ENCODE measurements at places on chromosomes 3 and 15. TPM values are rescaled to one million over a fixed set of nuclear protein-coding genes. Genes with fewer than 3 reads are reported as not detected.

DNA sequence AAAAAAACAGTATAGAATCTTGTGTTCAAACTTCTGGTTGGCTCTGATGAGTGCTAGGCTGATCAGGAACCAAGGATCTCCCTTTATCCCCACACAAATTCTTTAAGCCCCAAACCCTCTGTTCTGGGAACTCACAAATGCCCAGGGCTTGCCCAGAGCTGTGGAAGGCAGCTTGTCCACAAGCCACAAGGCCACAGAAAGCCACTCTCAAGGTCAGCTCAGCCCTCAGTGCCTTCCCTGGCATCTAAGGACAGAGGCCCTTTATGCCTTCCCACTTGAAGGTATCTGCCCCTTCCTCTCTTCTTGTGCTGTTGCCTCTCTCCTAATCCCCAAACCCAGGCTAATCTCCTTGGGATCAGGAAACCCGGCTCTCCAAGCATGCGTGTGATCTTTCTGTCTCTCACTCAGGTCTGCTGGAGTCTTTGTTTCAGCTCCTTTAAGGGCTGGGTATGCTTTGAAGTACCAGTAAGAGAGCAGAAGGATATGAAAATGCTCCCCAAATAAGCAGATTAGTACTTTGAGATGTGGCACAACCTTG, 145.0 kb upstream of the TRIM42 start:
- DNase-seq, result no peak

- DNase-seq, result no peak
Observed at GRCh38 chr3:100081986-100082692, 32.2 kb downstream of the FILIP1L start.

GRCh38 chr3:172391592-172392302, 56.5 kb downstream of the GHSR start:
- no peak for DNase-seq

The CYP8B1 gene
- total RNA-seq, result not detected

DNA sequence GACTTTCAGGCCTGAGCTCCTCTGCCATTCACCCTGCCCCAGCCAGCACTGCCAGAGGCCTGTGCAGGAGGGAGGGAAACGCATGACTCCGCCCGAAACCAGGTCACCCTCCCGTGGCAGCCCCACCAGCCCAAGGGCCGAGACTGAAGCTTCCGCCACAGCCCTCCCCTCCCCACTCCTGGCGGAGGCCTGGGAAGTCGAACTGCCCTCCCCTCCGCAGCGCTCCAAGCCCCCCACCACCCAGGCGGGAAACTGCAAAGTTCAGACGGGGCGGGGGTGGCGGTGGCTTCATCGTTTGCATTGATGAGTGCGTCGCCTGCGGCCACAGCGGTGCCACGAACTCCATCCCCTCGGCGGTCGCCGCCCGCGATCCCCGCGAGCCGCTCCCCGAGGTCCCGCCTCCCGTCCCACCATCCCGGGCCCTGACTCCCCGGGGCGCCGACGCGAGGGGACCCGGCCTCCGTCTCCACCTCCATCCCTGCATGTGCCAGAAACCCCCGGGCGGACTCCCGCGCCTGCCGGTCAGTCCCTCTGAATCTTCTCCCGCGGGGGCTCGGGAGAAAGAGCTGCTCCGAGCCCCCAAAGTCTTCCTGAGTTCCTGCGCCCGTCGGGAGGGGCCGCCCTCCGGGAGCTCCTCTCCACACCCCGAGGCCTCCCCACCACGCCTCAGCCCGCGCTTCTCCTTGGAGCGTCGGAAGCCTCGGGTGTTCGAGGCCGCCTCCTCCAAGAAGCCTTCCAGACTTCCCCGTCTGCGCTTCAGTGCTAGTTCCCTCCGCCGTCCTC, 698 bp downstream of the MELTF start:
- no peak for DNase-seq

The AGTR1 gene
- total RNA-seq, result not detected

- DNase-seq, result no peak
Observed at GRCh38 chr3:47035645-47036044, 56.2 kb downstream of the NBEAL2 start.

DNA sequence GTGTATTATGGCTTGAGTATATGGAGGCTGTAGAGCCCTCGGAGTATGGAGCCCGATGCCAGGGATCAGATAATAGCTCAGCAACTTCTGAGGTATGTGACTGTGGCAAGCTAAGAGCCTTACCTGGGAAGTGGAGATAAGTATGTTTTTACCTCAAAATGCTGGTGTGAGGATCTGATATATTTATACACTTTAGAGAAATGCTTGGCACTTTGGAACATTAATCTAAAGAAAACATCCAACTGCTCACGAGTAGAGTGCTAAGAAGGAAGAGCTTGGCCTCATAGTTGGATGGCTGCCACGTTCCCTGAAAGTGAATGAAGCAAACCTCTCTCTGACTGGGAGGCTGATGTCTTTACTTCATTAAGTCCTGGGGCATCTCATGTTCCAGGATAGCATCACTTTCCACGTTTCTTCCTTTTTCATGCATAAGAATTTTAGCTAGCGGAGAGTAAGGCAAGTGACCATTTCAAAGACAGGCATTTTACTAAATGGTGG, 58.9 kb upstream of the GOLGA8J start:
- no peak for DNase-seq

DNA sequence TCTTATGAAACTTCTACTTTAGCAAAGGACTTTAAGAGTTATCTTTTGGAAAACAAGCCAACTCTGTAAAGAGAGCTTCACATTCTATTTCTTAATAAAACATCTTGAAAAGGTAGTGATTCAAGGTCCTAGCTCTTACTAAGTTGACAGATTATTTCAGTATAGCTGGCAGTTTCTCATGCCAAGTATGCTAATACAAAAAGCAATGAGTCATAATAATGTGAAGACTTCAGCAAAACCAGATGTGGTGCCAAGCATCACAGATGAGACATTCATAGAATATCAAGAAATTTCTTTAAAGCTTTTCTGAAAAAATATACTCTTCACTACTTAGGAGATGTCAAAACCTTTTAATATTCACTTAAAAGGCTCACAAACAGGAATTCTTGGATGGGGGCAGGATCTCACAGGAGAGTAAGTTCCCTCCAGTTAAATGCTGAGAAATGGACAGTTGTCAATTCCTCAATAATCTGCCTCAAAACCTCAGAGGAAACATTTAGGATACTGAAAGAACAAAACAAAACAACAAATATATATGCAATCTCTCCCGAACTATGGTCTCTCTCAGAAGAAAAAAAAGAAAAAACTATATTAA, 45.6 kb downstream of the DCBLD2 start:
- DNase-seq, result no peak

GRCh38 chr15:63968700-63969099, 77.6 kb downstream of the DAPK2 start:
- DNase-seq, result no peak

The CTDSPL gene
- 2.1 TPM for total RNA-seq

DNA sequence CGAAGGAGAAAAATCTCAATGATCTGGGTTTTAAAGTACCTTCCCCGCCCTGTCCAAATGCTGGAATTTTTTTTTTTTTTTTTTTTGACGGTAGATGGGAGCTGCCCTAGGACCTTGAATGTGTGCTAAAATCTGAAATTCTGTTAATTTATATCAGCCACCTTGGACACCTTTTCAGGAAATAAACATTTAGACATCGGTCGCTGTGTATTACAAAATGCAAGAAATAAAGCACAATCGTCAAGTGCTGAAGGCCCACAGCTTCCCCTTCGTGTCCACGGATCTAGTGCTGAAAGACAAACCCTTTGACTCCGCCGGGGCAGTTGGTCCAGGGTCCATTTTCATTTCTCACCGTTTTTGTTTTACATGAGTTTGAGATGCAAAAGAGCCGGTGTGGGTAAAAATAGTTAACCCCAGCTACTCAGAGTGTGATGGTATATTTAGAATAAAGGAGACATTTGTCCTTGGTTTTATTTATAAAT, 90.2 kb upstream of the CHD2 start:
- DNase-seq, result no peak

DNA sequence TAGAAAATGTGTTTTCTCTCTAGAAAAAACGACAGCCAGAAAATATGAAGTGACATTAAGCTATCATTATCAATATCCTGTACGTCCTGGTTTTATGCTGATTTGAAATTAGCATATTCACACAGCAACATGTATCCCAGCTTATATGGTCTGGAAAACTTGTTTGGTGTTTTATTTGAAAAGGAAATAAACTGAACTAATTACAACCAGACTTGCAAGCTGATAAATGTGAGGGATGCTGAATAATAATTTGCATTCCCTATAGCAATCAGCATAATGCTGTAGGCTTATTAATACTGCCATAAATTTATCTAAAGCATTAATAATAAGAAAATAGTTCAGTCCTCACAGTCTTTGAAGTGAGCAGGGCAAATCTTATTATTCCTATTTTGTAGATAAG, 336.9 kb upstream of the UMPS start:
- no peak for DNase-seq

All from activated naive CD8-positive, alpha-beta T cell treated with anti-CD3 and anti-CD28 coated beads, Interleukin-2, amount 10 ng/mL, durations not matched to agents 7 days and 5 days (primary cell).